Stimulated activated CD8-positive, alpha-beta memory T cell treated with anti-CD3 and anti-CD28 coated beads, Interleukin-4, amount 100 ng/mL, for 4 hours (primary cell): ENCODE measurements at places on chromosomes 6 and 20.

GRCh38 chr20:63782521-63782971 lies 43.0 kb downstream of the SLC2A4RG start:
- DNase-seq: no peak

GRCh38 chr6:89458704-89459103 lies 25.8 kb downstream of the ANKRD6 start:
- DNase-seq: no peak

DNA sequence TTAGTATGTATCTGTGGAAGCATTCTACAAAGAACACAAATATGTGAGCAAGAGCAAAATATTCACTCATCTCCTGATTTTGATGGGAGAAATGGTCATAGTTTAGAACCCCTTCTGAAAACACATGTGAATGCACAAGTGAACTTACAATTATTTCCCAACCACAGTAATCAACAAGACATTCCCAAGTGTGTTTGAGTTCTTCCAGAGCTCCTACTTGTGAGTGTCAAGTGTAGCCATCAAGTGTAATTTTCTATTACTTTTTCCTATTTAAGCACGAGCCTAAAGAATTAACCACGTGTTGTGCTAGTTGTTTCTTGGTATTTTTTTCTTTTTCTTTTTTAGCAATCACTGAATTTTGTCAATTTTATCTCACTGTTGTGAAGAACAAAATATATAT lies 402.3 kb downstream of the NKAIN2 start:
- DNase-seq: no peak

DNA sequence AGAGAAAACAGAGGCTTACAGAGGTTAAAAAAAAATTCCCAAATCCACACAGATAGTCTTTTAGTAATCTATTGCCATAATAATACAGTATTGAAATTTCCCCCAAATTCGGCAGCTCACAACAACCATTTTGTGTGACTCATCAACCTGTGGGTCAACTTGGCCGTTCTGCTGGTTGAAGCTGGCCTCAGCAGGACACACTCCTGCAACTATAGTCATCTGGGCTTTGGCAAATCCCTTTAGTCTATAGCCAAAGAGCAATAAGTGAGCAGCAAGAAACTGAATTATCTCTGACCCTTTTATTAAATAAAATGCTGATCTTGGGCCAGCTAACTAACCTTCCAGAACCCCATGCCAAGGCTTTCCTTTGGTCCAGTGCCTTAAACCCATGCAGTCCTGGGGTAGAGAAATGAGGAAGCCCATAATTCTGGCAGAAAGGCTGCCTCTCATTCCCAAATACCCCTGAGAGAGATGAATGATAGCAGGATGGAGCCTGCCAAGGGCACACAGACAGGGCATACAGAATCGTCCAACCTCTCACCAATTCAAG lies 17.2 kb upstream of the SNAP25 start:
- DNase-seq: no peak

GRCh38 chr20:10469056-10469455 lies 34.0 kb downstream of the SLX4IP start:
- no peak for DNase-seq

- DNase-seq: no peak
These were observed 142.5 kb upstream of the RUNX2 start for GRCh38 chr6:45185403-45186251.
